ENCODE measurements at places on chromosomes 11 and 22.

DNA sequence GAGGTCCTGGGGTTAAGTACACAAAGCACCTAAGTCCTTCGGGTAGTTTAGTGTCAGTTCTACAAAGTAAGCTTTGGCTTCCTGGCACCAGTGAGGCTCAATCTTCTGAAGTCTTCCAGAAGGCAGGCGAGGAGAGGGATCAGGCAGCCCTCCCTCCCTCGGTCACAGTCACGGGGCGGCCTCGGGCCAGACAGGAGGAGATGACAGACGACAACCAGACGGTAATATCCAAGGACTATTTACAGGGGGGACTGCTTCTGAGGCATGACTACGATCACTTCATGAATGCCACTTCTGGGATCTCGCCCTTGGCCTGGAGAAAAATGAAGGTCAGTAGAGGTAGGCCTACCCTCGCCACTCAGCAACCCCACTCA, 383 bp upstream of the TMEM223 start:
- no peak for DNase-seq

DNA sequence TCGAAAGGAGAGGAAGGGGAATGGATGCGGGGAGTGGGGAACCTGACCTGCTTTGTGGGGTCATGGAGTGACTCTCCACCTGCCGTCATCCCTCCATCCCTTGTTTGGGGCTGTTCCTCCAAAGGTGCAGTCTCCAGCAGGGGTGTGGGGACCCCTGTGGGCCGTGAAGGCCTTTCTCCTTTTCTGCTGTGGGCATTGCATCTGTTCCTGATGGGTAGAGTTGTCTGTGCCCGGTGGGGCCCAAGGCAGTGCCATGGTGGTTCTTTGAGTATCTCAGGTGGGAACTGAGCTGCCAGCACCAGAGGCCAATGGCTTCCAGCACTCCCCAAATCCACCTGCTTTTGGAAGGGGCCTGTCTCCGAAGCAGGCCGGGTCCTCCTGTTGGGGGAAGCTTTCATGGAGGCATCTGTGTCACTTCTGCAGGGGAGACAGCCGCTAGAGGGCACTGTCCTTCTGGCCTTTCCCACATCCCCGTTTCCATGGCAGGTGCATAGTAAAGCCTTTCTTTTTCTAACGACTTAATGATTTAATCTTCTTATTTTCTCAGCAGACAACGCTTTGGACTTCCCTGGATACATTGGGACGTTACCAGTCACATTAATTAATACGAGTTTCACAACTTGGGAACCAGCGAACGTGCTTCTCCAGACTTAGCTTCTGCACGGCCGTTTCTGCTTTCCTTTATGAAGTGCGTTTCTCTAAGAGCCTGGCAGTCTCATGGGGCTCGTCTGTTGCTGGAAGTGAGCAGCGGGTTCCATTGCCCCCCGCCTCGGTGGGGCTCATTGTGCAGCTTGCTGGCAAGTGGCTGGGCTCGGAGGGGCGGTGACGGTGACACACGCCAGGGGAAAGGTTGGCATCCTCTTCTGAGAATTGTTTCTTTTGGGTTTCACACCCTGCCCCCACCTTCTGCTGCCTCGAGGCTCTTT, 57.1 kb downstream of the PARVB start:
- DNase-seq: peak; percentile 49

GRCh38 chr22:38612217-38613006, 42.4 kb upstream of the DMC1 start:
- DNase-seq: no peak

GRCh38 chr11:44940404-44940803, 10.3 kb downstream of the TP53I11 start:
- no peak for DNase-seq

DNA sequence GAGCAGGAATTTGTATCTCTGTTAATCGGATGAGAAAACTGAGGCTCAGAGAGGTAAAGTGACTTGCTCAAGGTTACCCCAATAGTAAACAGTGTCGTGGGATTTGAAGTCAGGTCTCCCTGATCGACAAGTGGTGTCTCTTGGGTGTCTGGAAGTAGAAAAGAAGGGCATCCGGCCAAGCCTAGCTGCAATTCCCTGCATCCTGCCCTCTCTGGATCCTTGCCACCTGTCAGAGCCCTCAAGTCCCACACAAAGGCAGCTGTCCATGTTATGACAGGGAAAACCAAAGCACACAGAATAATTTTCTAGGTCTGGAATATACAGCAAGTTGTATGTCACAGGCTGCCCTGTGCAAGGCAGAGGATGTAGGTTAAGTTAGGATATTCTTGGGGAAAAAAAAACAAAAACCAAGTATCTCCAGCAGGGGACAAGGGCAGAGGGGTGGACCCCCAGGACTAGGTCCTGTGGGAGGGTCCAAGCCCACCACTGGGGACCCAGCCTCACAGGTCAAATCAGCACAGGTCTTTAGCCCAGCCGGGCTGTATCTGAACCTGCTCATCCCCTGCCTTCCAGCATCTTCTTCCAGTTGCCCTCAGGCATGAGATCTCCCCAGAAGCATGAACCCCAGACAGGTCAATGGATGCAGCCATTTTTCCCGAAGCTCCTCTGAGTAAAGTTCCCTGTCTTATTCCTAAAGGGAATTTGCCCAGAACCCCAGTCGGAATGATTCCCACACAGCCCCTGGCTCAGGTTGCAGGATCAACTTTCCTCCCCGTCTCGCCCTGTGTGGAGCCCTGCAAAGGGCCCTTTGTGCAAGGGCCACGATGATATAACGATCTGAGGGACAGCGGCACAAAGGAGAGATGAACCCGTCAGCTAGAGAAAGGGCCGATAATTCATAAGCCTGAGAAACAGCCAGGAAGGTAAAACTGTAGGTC, 15.0 kb downstream of the USH1C start:
- DNase-seq: no peak

GRCh38 chr11:93279851-93280347, 50.6 kb upstream of the DEUP1 start:
- no peak for DNase-seq

All from CD4-positive, CD25-positive, alpha-beta regulatory T cell (primary cell).